Caki2 (cell line): ENCODE measurements at places on chromosomes 11 and 22.
A peak's percentile ranks its signal among the peaks of the same experiment; 100 is the strongest.

GRCh38 chr22:43681731-43682360 lies 130.3 kb downstream of the EFCAB6 start:
- DNase-seq: no peak

- DNase-seq: no peak
These were observed 38.1 kb downstream of the GNB1L start for GRCh38 chr22:19816372-19817119.

- DNase-seq: no peak
These were observed 224.9 kb downstream of the DSCAML1 start for GRCh38 chr11:117572129-117572528.

DNA sequence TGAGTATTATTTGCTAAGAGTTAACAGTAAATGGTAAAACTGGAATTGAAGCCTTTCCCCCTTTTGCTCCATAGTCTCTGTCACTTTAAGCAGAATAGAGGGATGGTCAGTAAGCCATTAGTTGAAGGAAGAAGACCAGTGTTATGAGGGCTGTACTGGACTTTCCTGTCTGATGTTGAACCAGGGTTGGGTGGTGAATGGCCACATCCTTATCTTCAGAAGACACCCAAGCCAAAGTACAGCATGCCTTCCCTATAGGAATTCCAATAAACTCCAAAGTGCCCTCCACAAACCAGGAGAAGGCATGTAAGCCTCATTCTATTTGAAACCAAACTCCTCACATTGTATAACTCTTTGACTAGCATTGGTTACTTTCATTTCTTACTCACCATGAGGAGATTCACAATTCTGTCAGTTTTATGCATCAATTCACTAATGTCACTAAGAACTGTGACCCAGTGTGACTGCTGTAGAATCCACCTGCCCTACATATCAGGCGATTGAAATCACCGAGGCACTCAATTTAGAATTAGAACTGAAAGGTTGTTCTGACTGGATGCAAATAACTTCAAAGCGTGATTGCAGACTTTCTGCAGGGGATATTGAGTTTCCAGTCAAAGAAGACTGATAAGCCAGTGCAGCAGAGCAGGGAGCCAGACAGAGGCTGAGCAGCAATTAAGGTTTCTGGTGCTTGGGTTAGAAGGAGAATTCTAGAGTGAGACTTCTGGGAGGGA lies 107.1 kb upstream of the DDI1 start:
- DNase-seq: no peak

GRCh38 chr11:63462137-63462536 lies 28.8 kb downstream of the PLAAT5 start:
- DNase-seq: no peak

DNA sequence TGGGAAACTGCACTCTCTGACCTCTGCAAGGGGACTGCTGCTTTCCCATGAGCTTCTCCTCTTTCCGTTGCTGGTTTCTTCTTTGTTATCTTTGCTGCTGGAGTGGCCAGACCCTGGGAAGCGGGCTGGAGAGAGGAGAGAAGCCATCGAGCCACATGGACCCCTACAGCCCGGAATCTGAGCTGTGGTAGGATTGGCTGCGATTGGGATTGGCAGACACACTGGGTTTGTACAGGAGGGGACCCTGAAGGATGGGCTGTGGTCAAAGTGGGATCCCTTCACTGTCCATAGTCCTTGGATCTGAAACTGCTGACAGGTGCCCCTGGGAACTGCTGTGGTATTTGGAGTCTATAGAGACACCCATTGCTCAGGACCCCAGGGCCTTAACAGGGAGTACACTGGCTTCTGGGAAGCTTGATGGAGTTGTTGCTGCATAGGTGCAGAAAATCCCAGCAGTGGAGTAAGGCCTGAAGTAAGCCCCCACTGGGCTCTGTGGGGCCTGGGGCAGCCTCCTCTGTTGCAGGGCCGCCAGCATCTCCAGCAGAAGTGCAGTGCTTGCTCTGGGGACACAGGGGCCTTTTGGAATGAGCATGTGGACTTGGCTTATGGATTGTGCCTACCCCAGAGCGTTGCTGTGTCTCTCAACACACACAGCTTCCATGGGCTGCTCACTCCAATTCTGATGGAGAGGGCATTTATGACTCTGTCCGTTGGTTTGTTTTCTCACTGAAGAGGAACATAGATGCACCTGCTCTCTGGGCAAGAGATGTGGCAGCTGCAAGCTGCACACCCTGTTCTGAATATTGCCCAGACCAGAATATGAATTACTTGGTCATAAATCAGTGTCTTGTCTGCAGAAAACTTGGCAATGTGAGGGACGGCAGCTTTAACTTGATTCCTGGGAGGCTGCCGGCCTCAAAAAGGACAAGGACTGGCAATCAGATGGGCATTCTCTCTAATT lies 32.0 kb downstream of the BCR start:
- no peak for DNase-seq

- no peak for DNase-seq
These were observed 64.2 kb downstream of the ADAMTS15 start for GRCh38 chr11:130512662-130513061.

GRCh38 chr11:45997599-45997998 lies 75.1 kb downstream of the LARGE2 start:
- DNase-seq: no peak

- no peak for DNase-seq
These were observed 42.4 kb upstream of the API5 start for GRCh38 chr11:43269254-43269918.

DNA sequence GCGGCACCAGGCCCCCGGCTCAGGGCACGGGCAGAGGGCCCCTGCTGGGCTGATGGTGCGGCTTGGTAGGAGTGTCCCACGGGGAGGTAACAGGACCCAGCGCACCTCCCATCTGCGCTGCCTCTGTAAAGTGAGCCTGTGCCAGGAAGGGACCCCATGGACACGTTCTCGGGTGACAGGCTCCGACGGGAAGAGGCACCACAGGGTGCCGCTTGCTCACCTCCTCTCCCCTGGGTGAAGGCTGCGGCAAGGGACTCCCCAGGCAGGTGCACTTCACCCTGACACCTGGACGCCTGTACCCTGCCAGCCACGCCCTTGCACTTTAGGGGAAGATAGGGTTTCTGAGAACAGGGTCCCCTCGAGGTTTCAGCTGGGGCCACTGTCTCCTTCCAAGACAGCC lies 48.1 kb downstream of the SHANK2 start:
- DNase-seq: no peak

DNA sequence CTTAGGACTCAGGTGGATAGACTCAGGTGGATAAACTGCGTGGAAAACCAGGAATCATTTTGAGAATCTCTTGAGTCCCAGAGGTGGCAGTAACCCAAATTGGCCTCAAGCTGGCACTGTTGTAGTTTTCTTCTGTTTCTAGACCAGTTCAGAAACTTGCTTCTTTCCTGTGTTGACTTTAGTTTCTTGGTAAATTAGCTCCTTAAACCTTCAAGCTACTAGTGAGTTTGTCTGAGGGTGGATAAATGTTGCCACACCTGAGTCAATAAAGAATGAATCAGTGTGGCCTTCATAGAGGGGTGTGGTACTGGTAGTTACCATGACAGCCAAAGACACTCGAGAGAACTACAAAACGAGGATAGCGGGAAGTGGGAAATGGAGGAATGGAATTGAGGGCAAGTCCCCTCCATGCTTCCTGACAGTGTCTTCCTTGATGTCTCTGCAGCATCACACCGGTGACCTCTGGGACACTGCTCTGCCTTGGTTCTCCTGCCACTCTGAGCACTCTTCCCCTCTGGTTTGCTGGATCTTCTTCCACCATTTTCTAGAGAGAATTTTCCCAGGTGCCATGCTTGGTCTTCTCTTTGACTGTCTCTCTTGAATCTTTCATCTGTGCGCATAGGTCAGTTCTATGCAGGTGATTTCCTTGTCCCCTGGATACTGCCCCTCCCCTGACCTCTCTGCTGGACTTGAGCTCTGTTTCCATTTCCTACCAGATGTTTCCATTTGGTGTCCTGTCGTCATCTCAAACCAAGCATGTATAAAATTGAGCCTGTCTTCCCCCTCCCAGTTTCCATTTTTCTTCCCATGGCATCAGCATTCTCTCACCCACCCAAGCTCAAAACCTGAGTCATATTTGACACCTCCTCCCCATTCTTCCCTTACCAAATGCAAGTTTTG lies 7.2 kb downstream of the POLD4 start:
- peak; percentile 81 for DNase-seq

DNA sequence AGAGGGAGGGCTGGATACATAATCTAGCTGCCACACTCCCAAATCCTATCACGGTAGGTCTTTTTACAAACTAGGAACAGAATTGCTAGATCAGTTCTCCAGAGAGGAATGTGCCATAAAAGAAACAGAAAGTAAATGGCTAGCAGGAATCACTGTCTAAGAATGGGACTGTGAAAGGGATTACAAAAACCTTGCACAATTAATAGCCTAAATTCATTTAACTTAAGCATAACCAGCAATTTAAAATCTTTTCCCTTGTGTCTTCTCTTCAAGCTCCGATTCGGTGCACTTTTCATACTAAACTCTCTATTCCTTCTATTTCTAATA lies 35.2 kb downstream of the APOL5 start:
- no peak for DNase-seq

- no peak for DNase-seq
These were observed 29.3 kb upstream of the TCF20 start for GRCh38 chr22:42299586-42300258.

- peak; percentile 67 for DNase-seq
These were observed 12.2 kb upstream of the RPS3 start for GRCh38 chr11:75386942-75387630.

- DNase-seq: no peak
These were observed 6.2 kb downstream of the STIM1 start for GRCh38 chr11:3861683-3862082.

GRCh38 chr11:131033151-131033651 lies 116.9 kb upstream of the SNX19 start:
- DNase-seq: peak; percentile 78

GRCh38 chr22:31972180-31972579 lies 27.8 kb downstream of the YWHAH start:
- no peak for DNase-seq

DNA sequence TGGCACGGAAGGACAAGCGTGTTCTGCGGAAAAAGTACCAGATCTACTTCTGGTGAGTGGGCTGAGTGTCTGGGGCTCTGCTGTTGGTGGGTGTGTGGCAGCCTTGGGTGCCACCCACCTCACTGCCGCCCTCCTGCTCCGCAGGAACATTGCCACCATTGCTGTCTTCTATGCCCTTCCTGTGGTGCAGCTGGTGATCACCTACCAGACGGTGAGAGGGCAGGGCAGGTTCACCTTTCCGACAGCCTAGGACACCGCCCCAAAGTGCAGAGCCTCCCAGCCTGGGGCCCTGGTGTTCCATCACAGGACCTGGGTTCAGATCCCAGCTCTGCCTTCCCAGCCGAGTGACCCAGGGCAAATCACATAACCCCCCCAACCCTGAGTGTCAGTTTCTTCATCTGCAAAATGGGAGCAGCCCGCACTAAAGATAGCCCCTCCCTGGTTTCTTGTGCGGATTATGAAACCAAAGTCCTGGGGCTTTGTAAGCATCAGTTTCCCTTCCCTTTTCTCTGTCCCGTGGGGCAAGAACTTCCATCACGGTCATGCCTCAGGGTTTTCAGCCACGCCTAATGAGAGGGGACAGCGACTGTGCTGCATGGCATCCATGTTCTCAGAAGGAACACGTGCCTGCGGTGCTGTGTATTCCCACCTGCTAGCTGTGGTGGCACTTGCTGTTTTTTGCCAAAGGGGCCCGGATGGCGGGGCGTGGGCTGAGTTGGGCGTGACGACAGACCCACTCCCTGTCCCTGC lies 9.8 kb upstream of the TAGLN start:
- DNase-seq: no peak

DNA sequence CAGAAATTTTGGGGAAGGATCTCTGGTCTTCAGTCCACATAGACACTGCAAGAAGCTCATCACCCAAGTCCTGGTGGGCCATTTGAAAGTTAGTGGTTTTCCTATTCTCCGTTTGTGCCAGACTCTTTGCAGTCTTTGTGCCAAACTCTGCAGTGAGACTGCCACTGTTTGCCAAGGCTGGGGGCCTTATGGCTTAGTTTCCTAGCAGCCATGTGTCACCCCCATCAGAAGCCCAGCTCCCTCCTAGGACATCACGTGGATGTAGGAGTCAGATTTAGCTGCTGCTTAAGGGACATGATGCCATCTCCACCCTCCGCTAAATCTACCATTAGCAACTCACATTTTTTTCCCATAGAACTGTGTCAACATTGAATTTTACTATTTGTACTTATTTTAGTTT lies 220.0 kb downstream of the C11orf91 start:
- DNase-seq: no peak

DNA sequence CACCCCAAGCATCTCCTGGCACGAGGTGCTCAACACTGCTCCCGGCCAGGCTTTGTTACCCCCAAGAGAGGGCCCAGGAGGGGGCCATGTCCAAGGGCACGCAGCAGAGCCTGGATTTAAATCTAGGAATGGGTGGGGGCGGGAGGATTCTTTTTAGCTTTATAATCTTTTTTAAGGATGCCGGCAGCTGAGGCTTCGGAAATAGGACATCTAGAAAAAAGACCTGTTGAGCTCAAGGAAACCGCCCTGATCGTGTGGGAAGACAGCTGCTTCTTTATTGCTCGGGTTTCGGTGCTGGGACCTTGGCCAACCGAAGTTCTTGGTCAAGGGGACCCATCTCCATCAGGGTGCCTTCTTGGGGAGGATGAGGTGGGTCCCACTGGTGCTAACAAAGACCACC lies 317.9 kb downstream of the CTTN start:
- no peak for DNase-seq

DNA sequence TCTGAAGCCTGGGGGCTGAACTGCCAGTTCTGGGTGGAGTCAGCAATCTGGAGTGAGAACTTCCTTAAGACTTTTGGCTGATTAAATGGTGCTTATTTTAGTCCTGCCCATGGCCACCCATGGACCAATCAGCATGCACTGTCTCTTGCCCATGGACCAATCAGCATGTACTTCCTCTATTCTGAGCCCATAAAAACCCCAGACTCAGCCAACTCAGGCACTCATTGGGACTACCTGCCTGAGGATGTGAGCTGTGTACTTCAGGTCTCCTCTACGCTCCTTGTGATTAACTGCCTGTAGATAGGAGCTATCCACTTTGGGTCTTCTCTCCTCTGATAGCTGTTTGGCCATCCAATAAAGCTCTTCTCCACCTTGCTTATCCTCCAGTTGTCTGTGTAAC lies 342.3 kb upstream of the CCDC179 start:
- no peak for DNase-seq

DNA sequence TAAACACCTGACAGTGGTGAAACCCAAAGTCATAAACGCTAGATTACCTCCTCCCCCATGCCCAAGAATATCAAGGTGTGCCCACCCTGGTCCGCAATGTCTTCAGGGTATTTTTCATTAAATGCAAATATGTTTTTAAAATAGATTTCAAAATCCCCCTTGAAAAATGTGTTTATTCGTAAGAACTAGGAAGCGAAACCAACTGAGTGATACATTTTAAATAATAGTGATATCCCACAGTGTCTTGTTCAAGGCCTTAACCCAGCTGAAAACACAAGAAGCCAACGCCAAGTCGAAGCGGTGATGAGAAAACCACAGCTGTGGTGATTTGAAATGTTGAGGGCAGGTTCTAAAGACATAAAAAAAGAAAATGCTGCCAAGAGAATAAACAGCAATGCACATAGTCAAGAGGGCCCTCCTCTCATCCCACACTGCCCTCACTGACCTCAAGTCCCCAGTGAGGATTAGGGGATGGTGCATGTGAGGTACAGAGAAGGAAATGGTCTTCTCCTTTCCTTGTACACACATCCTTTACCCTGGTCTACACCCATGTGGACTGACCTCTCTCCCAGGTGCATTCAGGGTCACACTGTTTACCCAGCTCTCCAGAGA lies 25.5 kb downstream of the KCNJ1 start:
- DNase-seq: no peak

GRCh38 chr11:75513250-75513649 lies 12.5 kb downstream of the GDPD5 start:
- peak; percentile 25 for DNase-seq

GRCh38 chr11:91673705-91674104 lies 550.9 kb upstream of the FAT3 start:
- no peak for DNase-seq
